ENCODE measurements at places on chromosomes 2 and 18.

GRCh38 chr2:98359986-98360385, 13.7 kb downstream of the CNGA3 start:
- no peak for DNase-seq

DNA sequence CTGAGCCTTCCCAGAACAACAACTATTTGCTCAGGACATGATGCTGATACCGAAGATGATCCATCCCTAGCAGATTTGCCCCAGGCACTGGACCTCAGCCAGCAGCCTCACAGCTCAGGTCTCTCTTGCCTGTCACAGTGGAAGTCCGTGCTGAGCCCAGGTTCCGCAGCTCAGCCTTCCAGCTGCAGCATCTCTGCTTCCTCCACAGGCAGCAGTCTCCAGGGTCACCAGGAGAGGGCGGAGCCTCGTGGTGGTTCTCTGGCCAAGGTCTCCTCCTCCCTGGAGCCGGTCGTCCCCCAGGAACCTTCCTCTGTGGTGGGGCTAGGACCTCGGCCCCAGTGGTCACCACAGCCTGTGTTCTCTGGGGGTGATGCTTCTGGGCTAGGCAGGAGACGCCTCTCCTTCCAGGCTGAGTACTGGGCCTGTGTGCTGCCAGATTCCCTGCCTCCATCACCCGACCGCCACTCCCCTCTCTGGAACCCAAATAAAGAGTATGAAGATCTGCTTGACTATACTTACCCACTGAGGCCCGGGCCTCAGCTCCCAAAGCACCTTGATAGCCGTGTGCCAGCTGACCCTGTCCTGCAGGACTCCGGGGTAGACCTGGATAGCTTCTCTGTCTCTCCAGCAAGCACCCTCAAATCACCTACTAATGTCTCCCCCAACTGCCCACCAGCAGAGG, 15.4 kb downstream of the CEP68 start:
- DNase-seq = peak; percentile 28

GRCh38 chr2:234271338-234271737, 220.8 kb downstream of the SPP2 start:
- DNase-seq = no peak

- DNase-seq = no peak
These were observed 4.8 kb downstream of the ITPRIPL1 start for GRCh38 chr2:96329874-96330273.

GRCh38 chr18:38076346-38077070, 510.9 kb upstream of the CELF4 start:
- no peak for DNase-seq

DNA sequence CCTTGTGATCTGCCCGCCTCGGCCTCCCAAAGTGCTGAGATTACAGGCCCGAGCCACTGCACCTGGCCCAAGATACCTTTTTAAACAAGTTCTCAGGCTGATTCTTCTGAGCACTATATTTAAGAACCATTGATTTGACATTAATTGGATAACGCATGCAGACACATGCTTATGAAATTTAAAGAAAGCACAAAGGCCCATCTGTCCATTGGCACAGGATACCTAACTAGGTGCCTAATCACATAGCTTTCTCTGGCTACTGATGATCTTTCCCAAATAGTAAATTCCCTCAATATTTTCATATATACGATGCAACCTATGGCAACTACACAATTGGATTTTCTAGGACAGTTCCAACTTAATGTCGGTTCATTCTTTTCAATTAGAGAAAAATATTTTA, 62.5 kb upstream of the STAM2 start:
- no peak for DNase-seq

All from endothelial cell (in vitro differentiated cells).